ENCODE measurements at places on chromosomes 4 and X. TPM values are rescaled to one million over a fixed set of nuclear protein-coding genes. Genes with fewer than 3 reads are reported as not detected.
A peak's percentile ranks its signal among the peaks of the same experiment; 100 is the strongest.

Gene KLHL13
- not detected for total RNA-seq

Gene SMARCA5
- 49.8 TPM for total RNA-seq

Gene SPANXN3
- not detected for total RNA-seq

Gene TBC1D8B
- 6.5 TPM for total RNA-seq

Gene LEF1
- 1.6 TPM for total RNA-seq

Gene P2RY4
- total RNA-seq = 0.44 TPM

Gene SLC2A9
- 1.1 TPM for total RNA-seq

Gene PABPC4L
- not detected for total RNA-seq

Gene DMP1
- total RNA-seq = not detected

Gene MGAT4D
- total RNA-seq = not detected

GRCh38 chrX:88883200-88883599, 136.2 kb downstream of the CPXCR1 start:
- DNase-seq = no peak

DNA sequence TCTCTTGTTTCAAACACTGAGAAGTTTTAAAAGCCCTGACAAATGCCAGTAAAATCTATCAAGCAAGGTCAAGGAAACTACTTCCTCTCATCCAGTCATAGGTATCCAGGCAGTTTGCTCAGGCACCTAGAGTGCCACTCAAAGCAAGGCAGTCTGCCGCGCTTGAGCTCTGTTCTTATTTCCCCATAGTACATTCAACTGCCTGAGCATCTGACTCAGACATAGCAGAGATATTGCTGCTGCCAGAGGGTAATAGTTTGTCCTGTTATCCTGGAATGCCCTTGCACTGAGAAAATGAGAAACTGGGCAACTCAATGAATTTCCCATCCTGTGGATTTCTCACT, 16.1 kb upstream of the ATP8A1 start:
- DNase-seq = no peak

GRCh38 chrX:128460835-128461234, 408.6 kb upstream of the ACTRT1 start:
- no peak for DNase-seq

- DNase-seq = no peak
These were observed 1.4 kb downstream of the TMA16 start for GRCh38 chr4:163495900-163496299.

DNA sequence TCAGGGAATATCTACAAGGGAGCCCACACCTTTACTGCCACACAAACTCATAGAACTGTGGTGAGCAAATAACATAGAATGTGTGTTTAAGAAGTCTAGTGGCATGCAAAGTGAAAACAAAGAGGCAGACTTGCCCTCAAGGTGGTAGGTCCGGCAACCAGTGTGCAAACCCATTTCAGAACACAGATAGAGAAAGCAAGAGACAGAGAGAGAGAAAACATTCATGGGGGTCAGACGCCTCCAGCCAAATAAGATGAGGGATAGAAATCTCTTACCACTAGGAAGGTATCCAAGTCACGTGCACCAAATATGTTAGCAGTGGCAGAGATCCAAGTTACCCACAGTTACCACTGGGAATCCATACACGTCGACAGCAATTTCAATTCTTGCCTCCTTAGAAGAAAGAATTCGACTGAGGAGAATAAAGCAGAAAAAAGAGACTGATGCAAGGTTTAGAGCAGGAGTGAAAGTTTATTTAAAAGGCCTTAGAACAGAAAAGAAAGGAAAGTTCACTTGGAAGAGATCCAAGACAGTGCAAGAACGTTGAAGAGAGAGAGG, 252.8 kb downstream of the NAP1L3 start:
- DNase-seq = no peak

GRCh38 chr4:105196523-105197145, 50.0 kb downstream of the TET2 start:
- no peak for DNase-seq

- DNase-seq = no peak
These were observed 285.0 kb upstream of the PITX2 start for GRCh38 chr4:110907801-110908313.

GRCh38 chr4:83115000-83115399, 471 bp upstream of the PLAC8 start:
- no peak for DNase-seq

- no peak for DNase-seq
These were observed 301.4 kb upstream of the AADAT start for GRCh38 chr4:170391066-170391740.

DNA sequence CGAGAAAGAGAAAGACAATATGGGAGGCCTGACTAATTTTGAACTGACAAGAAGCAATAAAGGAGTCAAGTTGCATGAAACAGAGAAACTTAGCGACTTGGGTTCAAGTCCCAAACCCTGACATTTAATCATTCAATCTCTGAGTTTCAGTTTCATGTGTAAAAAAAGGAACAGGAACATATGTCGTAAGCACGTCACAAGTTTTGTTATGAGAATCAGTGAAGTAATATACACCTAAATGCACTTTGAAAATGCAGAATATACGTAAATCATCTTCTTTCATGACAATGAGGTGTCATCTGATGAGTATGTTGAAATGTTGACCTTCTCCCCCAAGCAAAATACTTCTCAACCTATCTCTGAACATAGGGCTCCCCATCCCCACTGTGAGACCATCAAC, 10.4 kb downstream of the ACOT9 start:
- no peak for DNase-seq

GRCh38 chr4:8852118-8852704, 19.4 kb downstream of the HMX1 start:
- no peak for DNase-seq

GRCh38 chr4:10160281-10160856, 43.8 kb upstream of the WDR1 start:
- DNase-seq = no peak

- DNase-seq = no peak
These were observed 13.6 kb downstream of the PDCL2 start for GRCh38 chr4:55578341-55579010.

GRCh38 chr4:24108567-24108966, 218.7 kb upstream of the PPARGC1A start:
- no peak for DNase-seq

GRCh38 chr4:158176776-158177175, 4.0 kb upstream of the GASK1B start:
- DNase-seq = no peak

DNA sequence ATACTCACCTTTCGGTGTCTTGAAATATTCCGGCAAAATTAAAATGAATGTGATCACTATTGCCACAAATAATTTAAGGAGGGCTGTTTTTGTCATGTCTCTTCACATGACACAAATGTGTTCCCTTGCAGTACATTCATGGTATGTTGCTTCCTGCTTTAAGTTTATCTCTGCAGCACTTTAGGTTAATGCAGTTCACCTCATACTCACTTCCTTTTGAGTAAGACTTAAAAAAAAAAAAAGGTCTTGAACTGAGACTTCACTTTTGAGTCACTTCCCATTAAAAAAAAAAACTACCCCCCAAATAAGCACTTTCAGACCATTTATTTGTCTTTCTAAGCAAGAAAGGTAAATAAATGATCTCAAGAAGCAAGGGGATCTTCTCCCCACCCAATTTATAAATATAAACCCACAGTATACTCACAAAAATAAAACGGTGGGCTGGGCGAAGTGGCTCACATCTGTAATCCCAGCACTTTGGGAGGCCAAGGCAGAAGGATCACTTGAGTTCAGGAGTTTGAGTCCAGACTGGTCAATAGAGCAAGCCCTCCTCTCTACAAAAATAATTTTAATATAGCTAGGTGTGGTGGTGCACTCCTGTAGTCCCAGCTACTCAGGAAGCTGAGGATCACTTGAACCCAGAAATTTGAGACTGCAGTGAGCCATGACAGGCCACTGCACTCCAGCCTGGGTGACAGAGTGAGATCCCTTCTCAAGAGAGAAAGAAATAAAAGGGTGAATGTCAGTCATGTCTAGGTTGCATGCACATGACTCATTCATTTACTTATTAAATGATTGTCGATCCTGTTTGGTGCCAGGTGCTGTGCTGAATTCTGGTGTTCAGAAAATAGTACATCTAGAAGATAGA, at the start of gene TMEM156:
Gene TMEM156 (minus strand): TSS at position 192 of the 868 bp plus-strand sequence. CDS start 96 bp downstream, at position 96.
- no peak for DNase-seq

- no peak for DNase-seq
These were observed 18.4 kb downstream of the HMX1 start for GRCh38 chr4:8853249-8853648.

DNA sequence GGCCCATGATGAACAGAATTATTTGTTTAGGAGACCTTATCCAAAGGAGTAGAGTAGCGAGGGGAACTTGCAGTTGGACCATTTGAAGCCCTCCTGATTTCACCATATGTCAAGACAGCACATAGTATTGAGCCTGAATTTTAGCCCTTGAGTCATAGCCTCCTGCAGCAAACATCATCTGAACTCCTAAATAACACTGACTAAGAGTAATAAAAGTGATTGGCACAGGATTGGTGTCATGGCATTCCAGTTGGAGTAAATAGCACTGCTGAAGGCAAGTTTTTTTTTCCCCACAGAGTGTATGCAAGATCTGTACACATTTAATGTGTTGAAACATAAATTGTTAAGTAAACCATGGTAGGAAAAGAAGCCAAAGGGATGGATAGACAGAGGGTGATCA, 89.0 kb downstream of the COMMD8 start:
- DNase-seq = no peak

DNA sequence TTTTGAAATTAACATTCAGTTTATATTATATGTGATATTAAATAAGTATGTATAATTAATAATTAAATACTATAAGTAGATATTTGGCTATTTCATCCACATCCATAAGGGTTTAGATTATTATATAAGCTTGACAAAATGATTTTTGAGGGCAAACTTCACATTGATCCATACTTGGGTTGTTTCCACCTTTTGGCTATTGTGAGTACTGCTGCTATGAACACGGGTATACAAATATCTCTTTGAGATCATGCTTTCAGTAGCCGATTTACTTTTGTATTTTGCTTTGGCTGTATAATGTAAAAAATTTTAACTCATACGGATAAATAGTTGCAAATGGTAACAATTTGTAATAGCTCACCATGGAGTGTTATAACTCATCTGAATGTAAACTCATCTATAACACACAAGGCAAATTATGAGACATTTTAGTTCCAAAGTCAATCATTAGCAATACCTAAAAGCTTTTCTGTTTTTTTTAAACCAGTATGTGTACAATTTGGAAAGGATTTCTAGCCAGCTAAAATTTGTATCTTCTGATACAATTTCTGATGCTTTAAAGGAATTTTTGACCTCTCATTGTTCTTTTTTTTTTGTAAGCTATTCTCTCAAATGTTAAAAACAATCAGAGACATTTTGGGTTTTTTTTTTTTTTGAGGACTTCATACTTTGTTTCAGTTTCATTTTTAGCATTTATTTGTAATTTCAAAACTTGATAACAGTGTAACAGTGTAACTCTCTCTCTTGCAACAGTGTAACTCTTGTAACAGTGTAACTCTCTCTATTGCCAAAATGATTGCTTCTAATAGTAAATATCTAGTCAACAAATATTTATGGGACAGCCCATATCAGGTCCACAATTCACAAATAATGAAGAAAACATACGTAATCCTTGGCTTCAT, 51.8 kb upstream of the ARX start:
- no peak for DNase-seq

GRCh38 chrX:53421772-53422085, 725 bp downstream of the SMC1A start:
- no peak for DNase-seq

DNA sequence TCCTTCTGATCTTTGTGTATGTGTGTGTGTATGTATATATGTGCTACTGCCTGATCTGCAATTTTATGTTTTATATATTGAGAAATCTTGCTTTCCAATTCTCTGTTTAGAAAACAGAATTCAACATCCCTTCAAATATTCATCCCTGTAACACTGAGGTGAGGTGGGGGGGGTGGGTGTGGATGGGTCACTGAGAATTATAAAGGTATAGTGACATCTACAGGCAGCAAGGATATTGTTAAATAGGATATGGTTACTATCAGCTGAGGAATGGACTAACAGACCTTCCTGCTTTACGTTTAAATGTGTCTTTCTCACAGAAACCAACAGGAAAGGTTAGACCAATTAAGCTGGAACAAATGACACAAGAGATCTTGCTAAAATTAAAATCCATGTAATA, 19.0 kb upstream of the MAGEB2 start:
- DNase-seq = no peak

DNA sequence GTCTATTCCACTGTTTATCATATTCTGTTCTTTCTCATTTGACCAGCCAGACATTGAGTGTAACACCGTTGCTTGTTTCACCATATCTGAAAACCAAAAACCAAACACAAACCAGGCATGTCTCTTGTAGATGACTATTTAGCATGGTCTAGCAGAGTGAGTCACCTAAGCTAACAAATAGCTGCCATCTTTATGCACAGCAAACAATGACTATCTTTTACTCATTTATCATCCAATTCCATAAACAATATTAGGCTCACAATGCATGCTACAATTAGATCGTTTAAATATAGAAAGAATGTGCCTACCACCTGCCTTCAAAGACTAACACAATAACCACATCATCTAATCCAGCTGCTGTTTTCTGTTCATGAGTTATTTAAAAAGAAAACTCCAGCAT, 495.4 kb downstream of the PCDH19 start:
- DNase-seq = no peak

DNA sequence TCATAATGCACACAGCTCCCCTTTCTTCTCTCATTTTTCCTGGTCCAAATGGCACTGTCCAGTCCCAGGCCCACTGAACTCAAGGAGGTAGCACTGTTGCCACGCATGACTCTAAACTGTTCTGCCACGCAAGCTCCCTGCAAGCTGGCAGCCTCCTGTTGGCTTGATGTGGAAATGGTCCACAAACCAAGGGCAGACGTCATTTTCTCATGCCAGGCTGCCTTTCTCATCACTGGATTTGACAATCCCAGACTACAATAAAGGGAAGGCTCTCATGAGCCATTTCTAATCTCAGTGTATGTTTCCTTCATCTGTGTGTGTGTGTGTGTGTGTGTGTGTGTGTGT, 22.4 kb downstream of the OTOP1 start:
- no peak for DNase-seq

- DNase-seq = peak; percentile 54
These were observed 12.8 kb downstream of the CYP4V2 start for GRCh38 chr4:186204103-186204559.

DNA sequence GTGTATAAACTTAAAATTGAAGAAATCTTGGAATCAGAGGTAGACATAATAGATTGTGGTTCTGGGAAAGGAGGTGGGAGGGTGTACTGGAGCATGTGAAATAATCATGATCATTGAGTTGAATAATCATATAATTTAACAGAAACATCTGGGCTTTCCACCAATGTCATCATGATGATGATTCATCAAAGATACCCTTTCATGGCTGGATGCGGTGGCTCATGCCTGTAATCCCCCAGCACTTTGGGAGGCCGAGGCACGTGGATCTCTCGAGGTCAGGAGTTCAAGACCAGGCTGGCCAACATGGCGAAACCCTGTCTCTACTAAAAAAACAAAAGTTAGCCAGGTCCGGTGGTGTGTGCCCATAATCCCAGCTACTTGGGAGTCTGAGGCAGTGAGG, 6.7 kb upstream of the RUFY3 start:
- no peak for DNase-seq

- DNase-seq = no peak
These were observed 4.5 kb downstream of the CXXC4 start for GRCh38 chr4:104490096-104490769.
